CMK (cell line): ENCODE measurements at places on chromosomes 7 and 10.
A peak's percentile ranks its signal among the peaks of the same experiment; 100 is the strongest.

DNA sequence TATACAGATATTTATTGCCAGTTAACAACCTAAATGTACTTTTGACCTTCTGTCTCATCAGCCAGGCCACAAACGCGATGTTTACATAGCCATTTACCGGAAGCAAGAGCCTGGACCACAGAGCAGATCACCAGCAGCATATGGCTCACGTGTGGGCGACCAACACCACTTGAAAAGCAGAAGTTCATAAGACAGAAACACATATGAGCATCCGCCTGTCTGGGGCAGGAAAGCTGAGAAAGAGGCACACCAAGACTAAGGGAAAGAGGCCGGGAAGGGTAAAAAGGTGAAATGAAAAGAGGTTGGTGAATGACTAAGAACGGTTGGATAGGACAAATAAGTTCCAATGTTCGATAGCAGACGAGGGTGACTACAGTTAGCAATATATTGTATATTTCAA is 1.3 kb downstream of the ABCB1 start:
- DNase-seq = peak; percentile 79

DNA sequence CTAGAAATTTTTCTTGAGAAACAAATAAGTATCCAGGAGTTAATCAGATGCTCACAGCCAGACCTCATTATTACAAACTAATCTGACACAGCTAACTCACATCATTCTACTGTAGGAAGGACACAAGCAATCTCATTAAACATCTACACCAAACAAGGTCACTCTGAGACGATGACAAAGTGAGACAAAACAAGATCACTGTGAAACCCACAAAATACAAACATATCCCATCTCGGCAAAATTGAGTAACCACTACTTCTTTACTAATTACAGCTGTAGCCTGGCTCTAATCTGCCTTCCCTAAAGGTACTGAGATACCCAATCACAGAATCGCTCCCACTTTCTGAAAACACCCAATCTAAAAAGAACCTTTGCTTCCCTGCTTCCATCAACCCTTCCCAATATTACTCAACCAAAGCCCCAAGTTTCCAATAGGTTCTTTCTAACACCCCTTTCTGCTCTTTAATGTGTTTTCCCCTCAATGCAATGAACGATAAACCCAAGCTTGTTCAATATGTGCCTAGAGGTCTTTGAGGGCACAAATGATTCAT is 26.9 kb downstream of the CCDC6 start:
- DNase-seq = no peak

DNA sequence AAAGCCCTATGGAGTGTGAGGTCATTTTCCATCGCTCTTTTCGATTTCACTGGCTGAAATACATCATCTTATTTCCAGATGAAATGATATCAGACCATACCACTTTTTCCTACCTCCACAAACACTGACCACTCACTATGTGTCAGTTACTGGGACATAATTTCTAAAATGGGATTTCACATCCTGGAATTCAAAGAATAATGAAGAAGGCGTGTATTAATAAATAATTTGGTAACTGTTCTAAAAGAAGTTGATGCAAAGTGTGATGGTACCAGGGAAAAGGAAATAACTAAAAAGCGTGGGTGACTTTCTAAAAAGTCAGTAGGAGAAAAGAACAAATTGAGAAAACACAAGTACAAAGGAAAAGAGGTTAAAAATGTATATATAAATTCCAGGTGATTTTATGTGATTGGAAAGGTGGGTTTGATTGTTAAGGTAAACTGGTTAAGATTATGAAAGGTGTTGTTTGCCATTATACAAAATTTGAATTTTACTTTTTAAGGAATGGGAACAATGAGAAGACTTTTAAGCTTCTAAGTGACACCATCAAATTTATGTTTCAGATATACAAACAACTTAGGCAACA is 764 bp upstream of the NDUFA5 start:
- no peak for DNase-seq

DNA sequence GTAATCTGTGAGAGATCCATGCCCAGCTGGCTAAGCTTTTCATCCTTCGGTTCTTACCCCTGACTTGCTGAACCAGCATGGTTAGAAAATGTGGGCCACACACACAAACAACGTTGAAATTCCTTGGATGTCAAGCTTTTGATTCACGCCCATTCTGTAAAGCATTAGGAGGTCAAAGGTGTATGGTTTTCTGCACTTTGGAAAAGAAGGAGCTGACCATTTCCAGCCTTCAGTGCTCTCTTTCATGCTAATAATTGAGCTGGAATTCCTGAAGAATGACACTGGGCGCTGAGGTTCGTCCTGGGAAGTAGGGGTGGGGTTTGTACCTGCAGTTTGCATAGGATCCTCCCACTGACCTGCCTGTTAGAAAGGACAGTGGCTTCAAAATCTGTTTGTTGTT is 23.1 kb downstream of the KLF6 start:
- no peak for DNase-seq

DNA sequence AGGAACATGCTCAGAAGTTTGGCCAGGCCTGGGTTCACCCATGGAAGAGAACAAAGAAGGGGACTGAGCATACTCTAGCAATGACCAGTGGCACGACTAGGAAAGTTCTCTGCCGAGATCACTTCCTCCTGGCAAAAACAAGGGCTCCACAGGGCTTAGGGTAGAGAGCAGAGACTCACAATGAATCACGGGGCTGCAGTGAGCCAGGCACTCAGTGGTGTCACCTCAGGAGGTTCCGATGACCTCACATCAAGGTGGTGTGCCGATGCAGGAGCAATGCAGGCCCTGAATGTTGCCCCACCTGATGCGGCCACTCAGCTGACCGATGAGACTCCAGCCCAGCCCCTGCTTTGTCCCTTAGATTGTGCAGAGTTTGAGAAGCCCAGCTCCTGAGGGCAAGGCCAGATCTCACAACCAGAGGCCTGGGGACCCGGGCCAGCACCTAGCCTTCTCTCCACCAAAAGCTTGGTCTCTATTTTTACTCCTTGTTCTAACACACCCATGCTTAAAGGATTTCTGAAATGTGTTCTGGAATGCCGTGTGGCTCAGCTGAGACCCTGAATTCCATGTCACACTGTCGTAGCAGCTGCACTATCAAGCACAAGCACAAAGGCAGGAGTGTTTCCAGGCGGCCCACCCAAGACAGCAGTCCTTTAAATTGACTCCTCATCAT is 60.9 kb downstream of the COBL start:
- DNase-seq = no peak

GRCh38 chr7:73918926-73919693 is 58.2 kb downstream of the TMEM270 start:
- DNase-seq = no peak

DNA sequence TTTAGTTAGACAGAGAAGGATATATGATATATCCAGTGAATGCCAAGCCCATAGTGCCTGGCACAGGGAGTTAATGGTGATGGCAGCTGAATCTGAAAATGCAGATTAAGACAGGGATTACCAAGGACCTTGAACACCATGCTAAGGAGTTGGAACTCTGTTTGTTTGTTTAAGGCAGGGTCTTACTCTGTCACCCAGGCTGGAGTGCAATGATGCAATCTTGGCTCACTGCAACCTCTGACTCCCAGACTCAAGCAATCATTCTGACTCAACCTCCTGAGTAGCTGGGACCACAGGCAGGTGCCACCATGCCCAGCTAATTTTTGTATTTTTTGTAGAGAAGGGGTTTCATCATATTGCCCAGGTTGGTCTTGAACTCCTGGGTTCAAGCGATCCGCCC is 1.6 kb downstream of the AKR1D1 start:
- no peak for DNase-seq

- DNase-seq = no peak
Measured at GRCh38 chr7:5681979-5682546, 99.4 kb downstream of the RNF216 start.

DNA sequence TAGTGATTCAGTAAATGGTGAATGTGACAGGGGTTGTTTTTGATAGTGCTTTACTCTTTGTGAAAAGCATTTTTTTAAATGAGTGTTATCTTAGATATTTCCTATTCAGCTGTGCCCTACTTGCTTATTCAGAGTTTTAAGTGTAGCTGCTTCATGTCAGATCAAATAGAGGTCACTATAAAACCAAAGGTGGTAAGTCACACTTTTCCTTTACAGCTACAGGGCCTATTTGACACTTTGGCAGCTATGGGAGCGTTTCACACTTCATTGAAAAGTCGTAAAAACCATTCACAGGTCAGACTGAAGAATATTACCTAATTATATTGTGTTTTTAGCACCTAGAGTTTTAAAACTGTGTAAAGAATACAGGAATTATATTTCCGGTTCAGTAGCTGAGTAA is 67.3 kb downstream of the ANKIB1 start:
- DNase-seq = no peak

DNA sequence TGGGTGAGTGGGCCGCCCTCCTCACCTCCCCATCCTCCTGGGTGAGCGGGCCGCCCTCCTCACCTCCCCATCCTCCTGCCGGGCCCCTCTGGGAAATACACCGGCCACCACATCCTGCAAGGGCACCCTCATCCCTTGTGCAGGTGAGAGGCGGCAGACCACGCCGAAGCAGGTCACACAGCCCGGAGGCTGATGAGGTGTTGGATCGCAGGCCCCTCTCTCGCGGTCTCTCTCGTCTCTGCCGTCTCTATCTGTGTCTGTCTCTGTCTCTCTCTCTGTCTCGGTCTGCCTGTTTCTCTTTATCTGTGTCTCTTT is 30.8 kb upstream of the FOXL3 start:
- no peak for DNase-seq

DNA sequence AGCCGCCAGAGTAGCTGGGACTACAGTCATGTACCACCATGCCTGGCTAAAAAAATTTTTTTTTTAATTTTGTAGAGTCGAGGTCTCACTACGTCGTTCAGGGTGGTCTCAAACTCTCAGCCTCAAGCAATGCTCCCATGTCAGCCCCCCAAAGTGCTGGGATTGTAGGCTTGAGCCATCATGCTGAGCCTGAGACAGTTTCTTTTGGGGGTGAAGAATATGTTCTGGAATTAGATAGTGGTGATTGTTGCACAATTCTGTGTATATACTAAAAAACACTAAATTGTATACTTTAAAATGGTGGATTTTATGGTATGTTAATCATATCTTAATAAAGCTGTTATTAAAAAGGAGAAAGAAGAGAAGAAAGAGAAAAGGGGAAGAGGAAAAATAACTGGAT is 1.5 kb downstream of the CUZD1 start:
- DNase-seq = no peak

- DNase-seq = no peak
Measured at GRCh38 chr7:42886129-42886528, 25.7 kb downstream of the C7orf25 start.

- DNase-seq = no peak
Measured at GRCh38 chr7:122304319-122304975, at the start of gene FEZF1. Gene FEZF1, minus strand, starts transcription at chr7:122304750. Its CDS starts 313 bp downstream, at chr7:122304437.

- peak; percentile 15 for DNase-seq
Measured at GRCh38 chr7:39746103-39746819, 122.9 kb downstream of the RALA start.

DNA sequence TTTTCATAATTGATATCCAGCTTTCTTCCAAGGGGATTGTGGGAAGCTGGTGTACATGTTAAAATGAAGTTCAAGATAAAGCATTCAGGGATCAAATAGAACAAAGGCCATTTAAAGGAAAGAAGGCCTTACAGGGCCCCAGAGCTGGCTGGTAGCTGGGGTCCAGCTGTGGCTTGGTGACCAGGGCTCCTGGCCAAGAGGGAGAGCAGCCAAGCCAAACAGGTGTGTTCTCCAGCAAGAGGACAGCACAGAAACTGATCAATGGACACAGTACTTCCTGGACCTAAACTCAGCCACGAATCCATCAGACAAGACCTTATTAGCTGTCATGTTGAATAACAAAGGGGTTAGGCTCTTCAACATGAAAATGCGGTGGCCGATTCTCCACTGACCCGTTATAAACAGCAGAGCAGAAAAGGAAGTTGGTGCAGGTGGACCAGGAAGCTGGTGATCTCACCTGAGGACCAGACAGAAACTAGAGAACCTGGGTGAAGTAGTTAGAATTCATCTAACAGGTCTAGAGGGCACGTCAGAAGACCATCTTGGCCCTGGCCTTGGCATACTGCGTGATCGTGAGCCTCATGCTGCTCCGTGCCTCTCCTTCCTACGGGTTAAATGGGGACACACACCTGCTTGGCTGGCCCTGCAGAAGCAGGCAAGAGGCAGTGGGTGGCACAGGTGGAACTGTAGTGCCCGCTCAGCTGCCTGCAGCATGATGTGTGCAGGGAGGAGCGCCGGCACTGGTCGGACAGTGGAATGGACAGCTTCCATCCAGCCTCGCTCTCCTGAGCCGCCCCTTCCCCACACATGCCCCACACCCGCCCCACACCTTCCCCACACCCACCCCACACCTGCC is 53.8 kb downstream of the PARP12 start:
- DNase-seq = no peak

DNA sequence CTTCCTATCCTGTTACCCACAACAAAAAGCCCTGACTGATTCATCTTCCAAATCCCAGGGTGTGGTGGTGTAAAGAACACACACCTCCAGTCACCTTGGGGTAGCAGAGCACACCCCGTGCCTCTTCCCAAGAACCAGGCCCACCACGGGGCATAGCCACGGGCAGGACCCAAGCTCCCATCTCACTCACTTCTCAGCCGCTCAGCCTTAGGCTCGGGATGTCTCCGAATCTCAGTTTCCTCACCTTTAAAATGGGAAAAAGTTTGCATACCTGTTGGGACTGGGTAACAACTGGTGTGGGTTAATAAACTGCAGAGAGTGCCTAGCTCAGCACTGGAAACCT is 139.0 kb downstream of the FGFR2 start:
- DNase-seq = no peak

DNA sequence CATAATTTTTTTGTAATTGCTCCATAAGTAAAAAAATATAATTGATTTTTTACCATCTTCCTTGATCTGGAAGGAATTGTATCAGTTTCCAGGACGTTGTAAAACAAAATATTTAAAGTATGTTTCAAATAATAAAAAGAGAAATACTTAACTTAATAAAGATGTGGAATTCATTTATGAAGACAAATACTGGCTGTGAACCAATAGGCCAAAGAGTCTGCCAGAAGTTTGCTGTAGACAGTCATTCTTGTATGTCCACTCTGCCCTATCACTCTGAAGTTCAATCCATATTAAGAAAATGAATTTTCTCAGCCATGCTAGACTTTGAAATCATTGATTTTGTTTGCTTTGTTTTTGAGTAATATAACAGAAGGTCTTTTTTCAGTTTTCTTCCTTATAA is 256.4 kb downstream of the TRIL start:
- DNase-seq = no peak

GRCh38 chr7:79548727-79549126 is 95.3 kb upstream of the MAGI2 start:
- no peak for DNase-seq

DNA sequence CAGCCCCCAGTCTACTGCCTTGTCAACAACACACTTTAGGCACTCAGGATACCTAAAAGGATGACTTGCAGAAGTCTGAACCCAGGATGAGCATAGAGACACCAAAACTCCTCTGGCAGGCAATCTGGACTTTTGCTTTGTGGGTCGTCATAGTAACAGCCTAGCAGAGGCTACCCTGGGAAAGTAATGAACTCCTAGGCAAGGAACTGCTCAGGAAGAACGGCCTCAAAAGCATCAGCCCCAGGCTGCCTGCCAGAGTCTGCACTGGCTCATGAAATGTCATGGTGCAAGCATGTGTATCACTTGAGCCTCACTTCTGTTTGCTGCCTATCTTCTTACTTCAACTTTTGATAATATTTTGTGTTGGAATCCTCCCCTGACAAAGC is 715.1 kb downstream of the GRID1 start:
- DNase-seq = no peak

GRCh38 chr7:116578526-116578925 is 53.7 kb downstream of the CAV1 start:
- DNase-seq = no peak

GRCh38 chr10:1591045-1591444 is 146.3 kb downstream of the ADARB2 start:
- DNase-seq = no peak

- DNase-seq = no peak
Measured at GRCh38 chr10:51270936-51271530, 196.7 kb downstream of the PRKG1 start.

- DNase-seq = no peak
Measured at GRCh38 chr7:131166066-131166465, 161.6 kb upstream of the MKLN1 start.
